ENCODE measurements at places on chromosomes 1 and 21.

GRCh38 chr21:45772180-45772579 lies 128.7 kb downstream of the PCBP3 start:
- DNase-seq, result no peak

DNA sequence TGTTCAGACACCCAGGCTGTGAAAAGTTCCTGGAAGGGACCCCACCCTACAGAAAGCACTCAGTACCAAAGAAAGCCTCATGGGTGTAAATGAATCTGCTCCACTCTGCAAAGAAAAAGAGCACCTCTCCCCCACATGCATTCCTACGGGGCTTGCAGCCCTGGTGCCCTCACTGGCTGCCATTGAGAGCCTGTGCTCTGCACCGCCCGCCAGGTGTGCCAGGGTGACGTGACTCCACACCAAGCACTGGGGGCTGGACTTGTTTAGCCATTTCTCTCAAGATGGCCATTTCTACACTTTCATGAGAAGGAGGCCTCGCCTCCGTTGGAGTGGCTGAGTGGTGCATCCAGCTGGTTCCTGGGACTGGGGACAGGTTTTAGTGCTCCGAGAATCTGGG lies 380.5 kb upstream of the VAMP3 start:
- no peak for DNase-seq

GRCh38 chr1:198986442-198986841 lies 347.6 kb downstream of the PTPRC start:
- DNase-seq, result no peak

- no peak for DNase-seq
Measured at GRCh38 chr1:170669107-170669445, 5.1 kb downstream of the PRRX1 start.

GRCh38 chr1:168687816-168688215 lies 41.2 kb downstream of the DPT start:
- DNase-seq, result no peak

Data from SHP77 treated with DMSO at 0.1 percent for 48 hours (cell line).